ENCODE measurements at places on chromosomes 4 and X. TPM values are rescaled to one million over a fixed set of nuclear protein-coding genes. Genes with fewer than 3 reads are reported as not detected.

GRCh38 chr4:24971192-24971591, 58.4 kb upstream of the CCDC149 start:
- no peak overlapping the region for H3K27ac ChIP-seq
- H3K27me3 ChIP-seq, result no peaks in the 10 kb centered on the region
- H3K4me3 ChIP-seq, result no peak overlapping the region
- no peaks in the 10 kb centered on the region for H3K36me3 ChIP-seq
- no peaks in the 10 kb centered on the region for H3K4me1 ChIP-seq
- no peak for DNase-seq

- no peak for DNase-seq
- H3K4me3 ChIP-seq, result no peak overlapping the region
- no peaks in the 10 kb centered on the region for H3K36me3 ChIP-seq
- no peaks in the 10 kb centered on the region for H3K27me3 ChIP-seq
- no peaks in the 10 kb centered on the region for H3K4me1 ChIP-seq
These were observed 34.6 kb upstream of the AADAT start for GRCh38 chr4:170124406-170124805.

- peak; percentile 39 for DNase-seq
- H3K4me1 ChIP-seq, result no peaks in the 10 kb centered on the region
- no peaks in the 10 kb centered on the region for H3K27me3 ChIP-seq
- peak overlapping the region; percentile 63 for H3K4me3 ChIP-seq
- H3K36me3 ChIP-seq, result no peaks in the 10 kb centered on the region
- H3K27ac ChIP-seq, result peak overlapping the region; percentile 87
These were observed 961 bp upstream of the NOCT start for GRCh38 chr4:139014371-139015268.

DNA sequence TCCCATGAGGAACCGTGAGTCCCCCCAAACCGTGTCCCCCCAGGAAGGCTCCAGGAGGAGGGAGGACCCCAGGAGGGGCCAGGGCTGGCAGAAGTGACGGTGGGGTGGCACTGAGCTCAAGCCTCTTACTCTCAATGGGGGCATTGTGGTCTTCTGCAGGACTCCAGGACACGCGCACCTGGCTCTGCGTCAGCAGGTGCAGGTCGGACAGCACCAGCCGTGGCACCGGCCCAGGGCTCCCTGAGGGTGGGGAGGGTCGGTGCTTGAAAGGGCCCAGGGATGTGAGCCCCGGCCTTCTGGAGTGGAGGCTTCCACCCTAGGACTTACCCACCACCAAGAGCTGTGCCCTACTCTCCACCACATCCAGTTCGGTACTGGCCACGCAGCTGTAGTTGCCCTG, 18.3 kb downstream of the L1CAM start:
- H3K4me1 ChIP-seq, result no peaks in the 10 kb centered on the region
- H3K36me3 ChIP-seq, result no peaks in the 10 kb centered on the region
- H3K27ac ChIP-seq, result no peak overlapping the region
- H3K27me3 ChIP-seq, result peaks cover 1% of the 10 kb centered on the region

GRCh38 chr4:158859661-158860060, 90.8 kb downstream of the FNIP2 start:
- no peak overlapping the region for H3K27ac ChIP-seq
- H3K4me1 ChIP-seq, result no peaks in the 10 kb centered on the region
- H3K36me3 ChIP-seq, result peaks cover 6% of the 10 kb centered on the region
- H3K27me3 ChIP-seq, result no peaks in the 10 kb centered on the region
- DNase-seq, result no peak
- H3K4me3 ChIP-seq, result no peak overlapping the region

DNA sequence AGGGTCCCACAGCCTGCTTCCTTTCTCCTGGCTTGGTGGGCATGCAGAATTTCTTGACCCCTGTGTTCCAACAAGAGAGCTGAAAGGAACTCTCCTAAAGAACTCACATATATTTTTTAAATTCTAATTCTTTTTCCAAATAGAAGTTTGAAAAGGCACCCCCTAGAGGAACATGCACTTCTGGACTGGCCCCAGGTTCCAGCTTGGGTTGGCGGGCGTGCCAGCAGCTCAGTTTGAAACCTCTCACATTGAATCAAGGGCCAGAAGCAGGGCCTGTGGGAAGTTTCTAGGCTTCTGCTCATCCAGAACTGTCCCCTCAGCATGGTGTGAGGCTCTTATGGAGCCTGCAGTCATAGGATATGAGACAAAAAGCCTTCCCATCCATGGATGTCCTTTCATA, 132.6 kb downstream of the ATG4A start:
- no peak overlapping the region for H3K4me3 ChIP-seq
- DNase-seq, result no peak
- no peaks in the 10 kb centered on the region for H3K27me3 ChIP-seq
- no peaks in the 10 kb centered on the region for H3K36me3 ChIP-seq
- no peak overlapping the region for H3K27ac ChIP-seq
- H3K4me1 ChIP-seq, result no peaks in the 10 kb centered on the region

DNA sequence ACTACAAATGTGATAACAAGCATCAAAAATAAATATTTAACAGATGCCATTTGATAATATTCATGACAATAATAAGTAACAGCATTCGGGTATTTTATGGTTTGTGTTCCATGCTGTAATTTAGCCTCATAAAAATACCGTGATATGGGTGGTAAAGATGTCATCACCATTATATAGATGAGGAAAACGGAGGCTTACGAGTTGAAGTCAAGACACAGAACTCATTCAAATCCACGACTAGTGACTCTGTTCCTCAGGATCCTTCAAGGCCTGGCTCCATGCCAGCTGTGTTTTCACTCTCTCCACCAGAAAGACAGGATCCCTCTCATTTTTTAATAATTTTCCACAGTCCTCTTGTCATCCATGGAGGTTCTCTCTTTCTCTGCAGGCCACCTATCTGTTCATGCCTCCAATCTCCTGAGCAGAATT, 94.5 kb downstream of the APBB2 start:
- H3K27ac ChIP-seq, result no peak overlapping the region
- no peaks in the 10 kb centered on the region for H3K36me3 ChIP-seq
- no peak for DNase-seq

GRCh38 chr4:4284827-4285618, 4.9 kb downstream of the LYAR start:
- peaks cover 8% of the 10 kb centered on the region for H3K4me1 ChIP-seq
- no peaks in the 10 kb centered on the region for H3K27me3 ChIP-seq
- DNase-seq, result peak; percentile 71
- no peak overlapping the region for H3K27ac ChIP-seq
- peaks cover 5% of the 10 kb centered on the region for H3K36me3 ChIP-seq

GRCh38 chr4:87465739-87466366, 43.5 kb downstream of the NUDT9 start:
- DNase-seq, result no peak
- H3K36me3 ChIP-seq, result no peaks in the 10 kb centered on the region
- no peak overlapping the region for H3K4me3 ChIP-seq
- H3K27me3 ChIP-seq, result no peaks in the 10 kb centered on the region

DNA sequence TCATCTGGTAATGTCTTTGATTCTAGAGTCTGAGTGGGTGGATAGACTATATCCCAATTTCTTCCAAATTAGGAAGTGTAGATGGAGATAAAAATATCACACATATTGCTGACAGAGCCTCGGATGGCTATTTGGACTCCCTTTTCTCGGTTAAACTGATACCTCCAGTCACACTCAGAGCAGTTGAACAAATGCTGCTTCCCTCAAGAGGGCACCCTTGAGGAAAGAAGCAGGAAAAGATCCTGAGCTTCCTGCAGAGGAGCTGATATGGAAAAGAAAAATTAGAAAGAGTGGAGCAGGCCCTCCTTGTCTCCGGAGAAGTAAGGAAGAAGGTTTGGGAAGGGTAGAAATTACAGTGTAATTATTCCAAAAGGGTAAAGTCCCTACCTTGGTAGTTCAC, 96.2 kb upstream of the CCSER1 start:
- no peak overlapping the region for H3K4me3 ChIP-seq
- no peaks in the 10 kb centered on the region for H3K36me3 ChIP-seq
- no peak overlapping the region for H3K27ac ChIP-seq

- no peaks in the 10 kb centered on the region for H3K4me1 ChIP-seq
- H3K27ac ChIP-seq, result no peak overlapping the region
- no peak for DNase-seq
- no peaks in the 10 kb centered on the region for H3K36me3 ChIP-seq
- H3K27me3 ChIP-seq, result no peaks in the 10 kb centered on the region
These were observed 141.0 kb upstream of the FAM47C start for GRCh38 chrX:36867143-36867542.

- peak; percentile 81 for DNase-seq
- no peak overlapping the region for H3K27ac ChIP-seq
- H3K36me3 ChIP-seq, result no peaks in the 10 kb centered on the region
- H3K4me3 ChIP-seq, result no peak overlapping the region
These were observed 66.4 kb downstream of the JADE3 start for GRCh38 chrX:46978341-46979291.

GRCh38 chrX:10017872-10018271, 50.7 kb downstream of the CLDN34 start:
- H3K4me3 ChIP-seq, result no peak overlapping the region
- no peaks in the 10 kb centered on the region for H3K4me1 ChIP-seq
- no peaks in the 10 kb centered on the region for H3K27me3 ChIP-seq
- peak; percentile 52 for DNase-seq
- H3K27ac ChIP-seq, result no peak overlapping the region
- H3K36me3 ChIP-seq, result no peaks in the 10 kb centered on the region

DNA sequence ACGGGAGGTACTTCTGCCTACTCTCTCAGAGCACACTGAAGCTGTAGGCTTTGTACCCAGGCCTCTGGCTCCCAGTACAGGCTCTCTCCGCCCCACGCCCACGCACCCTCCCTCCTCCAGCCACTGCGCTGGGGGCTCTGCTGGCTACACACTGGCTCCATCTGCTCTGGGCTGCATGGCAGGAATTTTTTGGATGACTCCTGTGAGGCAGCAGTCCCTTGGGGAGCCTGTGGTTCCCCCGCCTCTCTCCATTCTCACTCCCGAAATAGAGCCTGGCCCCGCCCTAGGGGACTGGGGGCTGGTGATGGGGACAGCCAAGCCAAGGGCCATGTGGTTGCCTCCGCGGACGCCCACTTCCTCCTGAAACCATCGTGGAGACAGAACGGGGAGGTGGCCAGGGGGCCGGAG, 58.1 kb upstream of the ADRA2C start:
- H3K36me3 ChIP-seq, result no peaks in the 10 kb centered on the region
- no peak overlapping the region for H3K4me3 ChIP-seq
- no peaks in the 10 kb centered on the region for H3K4me1 ChIP-seq
- peaks cover 3% of the 10 kb centered on the region for H3K27me3 ChIP-seq

- H3K4me1 ChIP-seq, result no peaks in the 10 kb centered on the region
- no peak overlapping the region for H3K4me3 ChIP-seq
These were observed 26.5 kb downstream of the GBA3 start for GRCh38 chr4:22719218-22719617.

DNA sequence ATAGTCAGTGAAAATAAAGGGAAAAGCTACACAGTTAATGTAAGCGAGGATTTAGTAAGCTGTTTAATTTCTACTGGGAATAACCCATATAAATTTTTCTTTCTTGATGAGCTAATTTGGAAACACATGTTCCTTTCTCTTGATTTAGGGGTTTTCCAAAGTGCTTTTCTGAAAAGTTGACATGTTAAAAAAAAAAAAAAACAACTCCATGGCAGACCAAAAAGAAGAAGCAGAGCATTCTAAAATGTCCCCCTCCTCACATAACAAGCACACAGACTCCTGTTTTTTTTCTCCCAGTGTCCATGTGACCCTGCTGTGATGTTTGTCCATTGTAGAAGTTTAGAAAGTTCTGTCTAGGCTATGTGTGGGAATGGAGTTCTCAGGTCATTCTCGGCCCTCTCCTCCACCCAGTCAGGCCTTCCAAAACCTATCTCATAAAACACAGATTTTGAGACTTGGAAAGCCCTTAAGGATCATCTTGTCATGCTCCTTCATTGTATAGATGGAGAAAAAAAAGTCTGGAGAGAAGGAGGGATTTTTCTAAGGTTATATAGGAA, 792 bp downstream of the CLIC2 start:
- H3K36me3 ChIP-seq, result no peaks in the 10 kb centered on the region
- H3K27ac ChIP-seq, result peak overlapping the region; percentile 47
- no peaks in the 10 kb centered on the region for H3K4me1 ChIP-seq
- DNase-seq, result no peak

DNA sequence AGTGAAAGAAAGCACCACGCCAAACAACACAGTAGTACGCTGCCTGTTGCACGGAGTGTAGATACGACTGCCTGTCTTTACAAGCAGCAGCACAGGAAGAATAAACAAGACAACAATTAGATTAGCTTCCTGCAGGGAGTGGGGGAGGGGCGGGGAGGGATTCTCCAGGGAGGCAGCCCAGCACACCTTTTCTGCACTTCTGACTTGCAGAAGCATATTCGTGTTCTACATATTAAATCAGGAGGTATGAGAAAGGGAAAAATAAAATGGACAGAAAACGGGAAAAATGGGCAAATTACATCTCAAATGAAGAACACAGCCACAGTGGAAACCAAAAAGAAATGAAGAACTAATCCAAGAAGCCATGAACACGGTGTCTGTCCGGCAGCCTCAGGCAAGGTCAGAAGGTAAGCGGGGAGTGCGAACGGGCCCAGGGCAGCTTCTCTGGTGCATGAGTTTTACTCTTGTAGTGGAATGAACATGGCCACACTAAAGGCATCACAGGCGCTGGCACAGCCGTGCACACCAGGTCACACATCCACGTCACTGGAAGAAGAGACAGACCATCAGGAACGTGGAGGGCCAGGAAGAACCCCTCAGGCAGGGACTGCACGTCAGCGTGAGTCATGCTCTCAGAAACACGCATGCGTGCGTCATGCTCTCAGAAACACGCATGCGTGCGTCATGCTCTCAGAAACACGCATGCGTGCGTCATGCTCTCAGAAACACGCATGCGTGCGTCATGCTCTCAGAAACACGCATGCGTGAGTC, 20.1 kb upstream of the ADRA2C start:
- DNase-seq, result no peak
- no peaks in the 10 kb centered on the region for H3K36me3 ChIP-seq
- H3K4me3 ChIP-seq, result no peak overlapping the region
- H3K27me3 ChIP-seq, result peaks cover 14% of the 10 kb centered on the region
- H3K27ac ChIP-seq, result no peak overlapping the region
- H3K4me1 ChIP-seq, result no peaks in the 10 kb centered on the region

DNA sequence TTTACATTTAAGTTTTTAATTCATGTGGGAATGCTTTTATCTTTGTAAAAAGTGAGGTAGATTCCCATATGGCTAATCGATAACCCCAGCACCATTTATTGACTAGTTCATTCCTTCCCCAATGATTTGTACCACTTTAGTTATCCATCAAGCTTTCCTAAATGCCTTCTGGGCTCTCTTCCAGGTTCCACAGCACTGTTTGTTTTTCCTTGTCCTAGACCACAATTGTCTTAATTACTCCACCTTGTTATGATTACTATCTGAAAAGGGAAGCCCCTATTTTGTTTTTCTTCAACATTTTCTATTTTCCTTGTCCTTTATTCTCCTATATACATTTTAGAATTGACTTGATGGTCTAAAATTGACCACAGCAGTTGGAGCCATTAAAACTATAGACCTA, 48.5 kb upstream of the GPRIN3 start:
- H3K4me3 ChIP-seq, result no peak overlapping the region
- no peaks in the 10 kb centered on the region for H3K27me3 ChIP-seq
- DNase-seq, result peak; percentile 50
- no peak overlapping the region for H3K27ac ChIP-seq
- H3K36me3 ChIP-seq, result no peaks in the 10 kb centered on the region

The ZNF718 gene
- 7.9 TPM for total RNA-seq

The TLR10 gene
- total RNA-seq, result 0.20 TPM

The LRPAP1 gene
- total RNA-seq, result 214 TPM

The FSTL5 gene
- 0.13 TPM for total RNA-seq

The CITED1 gene
- not detected for total RNA-seq

The RTL9 gene
- not detected for total RNA-seq

Data from colonic mucosa (tissue), 4 donors.